ENCODE measurements at places on chromosomes 3 and 15.

GRCh38 chr3:126473292-126474168 is 2.2 kb downstream of the ZXDC start:
- no peak for DNase-seq

GRCh38 chr15:58771621-58772250 is 634 bp downstream of the MINDY2 start:
- DNase-seq, result no peak

DNA sequence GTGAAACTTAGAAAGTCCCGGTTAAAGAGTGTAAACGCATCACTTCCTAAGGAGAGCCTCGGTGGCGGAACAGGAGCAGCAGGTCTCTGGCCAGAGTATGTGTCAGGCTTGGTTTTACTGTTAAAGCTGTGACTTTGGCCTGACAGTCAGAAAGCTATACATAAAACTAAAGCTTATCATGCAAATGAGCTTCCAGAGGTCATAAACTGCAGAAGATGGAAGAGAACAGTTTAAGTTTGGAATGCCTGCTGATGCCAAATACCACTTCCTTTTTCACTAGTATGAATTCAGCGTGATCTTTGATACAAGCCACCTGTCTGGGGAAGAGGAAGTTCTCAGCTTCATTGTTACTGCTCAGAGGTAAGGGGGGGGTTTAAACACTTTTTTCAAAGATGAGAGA is 125.1 kb upstream of the CTDSPL start:
- no peak for DNase-seq

DNA sequence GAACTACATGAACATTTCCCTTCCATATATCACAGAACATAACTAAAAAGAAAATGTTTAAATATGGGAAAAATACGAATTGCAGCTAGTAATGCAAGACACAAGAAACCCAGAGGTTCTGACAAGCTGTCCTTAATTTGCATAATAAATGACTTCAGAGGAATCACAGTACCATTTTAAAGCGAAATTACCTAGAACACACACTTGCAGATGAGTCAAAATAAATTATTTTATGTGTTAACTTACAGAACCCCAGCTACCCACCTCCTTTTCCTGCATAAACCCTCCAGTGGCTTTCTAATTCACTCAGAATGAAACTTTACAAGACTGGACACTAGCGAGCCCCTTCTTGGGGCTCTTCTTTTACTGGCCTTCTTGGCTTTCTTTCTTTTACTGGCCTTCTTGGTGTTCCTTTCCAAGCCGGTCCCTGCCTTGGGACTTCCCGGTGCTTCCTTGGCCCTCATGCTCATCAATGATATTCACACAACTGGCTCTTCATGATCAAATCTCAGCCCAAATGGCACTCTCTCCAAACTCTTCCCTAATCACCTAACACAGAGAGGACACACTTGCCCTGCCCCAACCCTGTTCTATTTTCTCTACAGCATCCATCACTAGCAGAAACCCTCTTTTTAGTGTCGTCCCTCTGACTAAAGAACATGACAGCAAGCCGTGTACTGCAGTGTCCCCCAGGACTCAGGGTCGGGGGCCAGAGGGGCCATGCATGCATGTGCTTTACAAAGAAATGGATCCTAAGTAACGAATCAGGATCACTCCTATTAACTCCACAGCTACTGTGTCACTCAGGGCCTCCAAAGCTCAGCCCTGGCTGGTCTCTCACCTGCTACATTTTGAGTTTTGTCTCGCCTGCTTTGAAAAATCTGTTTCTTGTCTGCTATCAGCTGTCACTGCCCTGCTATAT is 4.8 kb downstream of the CHSY1 start:
- DNase-seq, result no peak

- DNase-seq, result no peak
Measured at GRCh38 chr15:97473627-97474026, 486.9 kb upstream of the ARRDC4 start.

DNA sequence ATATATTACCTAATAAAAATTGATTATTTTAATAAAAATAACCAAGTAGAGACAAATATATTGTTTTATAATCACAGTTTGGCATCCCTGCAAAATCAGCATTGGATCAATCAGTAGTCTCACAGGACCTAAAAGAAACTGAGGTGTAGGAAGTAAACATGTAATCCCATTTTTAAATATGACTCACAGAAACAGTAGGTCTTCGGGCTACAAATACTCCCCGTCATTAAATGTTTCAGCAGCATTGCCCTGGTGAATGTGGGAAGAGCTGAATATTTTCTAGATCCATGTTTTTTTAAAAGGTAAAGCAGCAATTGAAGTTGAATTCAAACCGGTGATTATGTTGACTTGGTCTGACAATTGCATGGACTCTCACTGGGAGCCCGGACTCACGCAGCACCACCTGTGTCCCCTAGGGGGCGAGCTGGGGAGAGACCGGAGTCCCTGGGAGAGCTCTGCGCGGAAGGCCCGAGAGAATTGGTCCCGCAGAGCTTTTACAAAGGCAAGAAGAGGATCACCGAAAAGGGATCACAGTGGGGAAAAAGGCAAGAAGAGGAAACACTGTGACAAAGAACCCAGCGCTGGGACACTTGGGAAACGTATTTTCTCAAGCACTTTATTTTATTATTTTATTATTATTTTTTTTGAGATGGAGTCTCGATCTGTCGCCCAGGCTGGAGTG is 17.2 kb upstream of the USP3 start:
- DNase-seq, result peak; percentile 28

GRCh38 chr15:100373942-100374341 is 32.2 kb upstream of the ADAMTS17 start:
- DNase-seq, result no peak

GRCh38 chr3:32413845-32414521 is 22.3 kb downstream of the CMTM7 start:
- no peak for DNase-seq

- no peak for DNase-seq
Measured at GRCh38 chr3:113927556-113927955, 20.3 kb upstream of the ZDHHC23 start.

- DNase-seq, result no peak
Measured at GRCh38 chr3:57949344-57949743, 58.9 kb upstream of the FLNB start.

GRCh38 chr15:73582851-73583379 is 50.3 kb downstream of the NPTN start:
- DNase-seq, result no peak

DNA sequence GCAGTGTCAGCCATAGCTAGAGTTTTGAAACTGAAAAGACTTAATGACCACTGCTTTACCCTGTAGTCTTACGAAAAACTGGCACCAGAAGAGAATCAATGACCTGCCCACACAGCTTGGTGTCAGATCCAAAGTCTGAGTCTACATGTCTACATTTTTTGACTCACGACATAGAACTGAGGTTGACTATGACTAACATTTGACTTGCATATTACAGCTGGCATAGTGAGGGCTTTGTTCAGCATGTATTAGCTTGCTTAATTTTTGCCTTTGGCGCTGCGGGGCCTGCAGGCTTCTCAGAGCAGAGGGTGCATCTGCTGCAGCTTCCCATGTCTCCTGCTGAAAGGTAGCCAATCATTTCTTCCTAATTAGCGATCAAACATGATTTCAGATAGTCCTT is 167.0 kb downstream of the EBLN2 start:
- no peak for DNase-seq

DNA sequence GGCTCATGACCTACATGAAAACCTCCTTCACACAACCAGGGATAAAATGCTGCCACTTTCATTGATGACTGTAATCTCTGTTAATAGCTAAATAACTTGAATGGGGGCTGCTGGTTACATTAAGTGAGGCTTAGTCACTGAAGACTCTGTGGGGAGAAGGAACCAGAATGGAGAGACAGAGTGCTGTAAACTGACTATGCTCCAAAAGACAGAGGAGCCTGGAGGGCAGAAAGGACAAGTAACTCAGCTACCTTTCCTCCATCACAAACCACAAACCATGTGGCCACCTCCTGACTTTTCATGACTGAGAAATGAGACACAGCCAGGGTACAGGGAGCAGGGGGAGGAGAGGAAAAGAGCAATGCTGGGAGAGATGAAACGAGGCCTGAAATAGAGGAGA is 97.1 kb upstream of the TRIM42 start:
- no peak for DNase-seq

GRCh38 chr15:59327942-59328341 is 44.7 kb downstream of the MYO1E start:
- DNase-seq, result no peak

GRCh38 chr3:77084511-77084910 is 44.6 kb downstream of the ROBO2 start:
- no peak for DNase-seq

- DNase-seq, result no peak
Measured at GRCh38 chr15:29333261-29333660, 63.6 kb upstream of the NSMCE3 start.

Measured in amniotic stem cell (primary cell).